Stimulated activated CD4-positive, alpha-beta T cell treated with anti-CD3 and anti-CD28 coated beads, Interleukin-15, amount 100 ng/mL, for 1 hour (primary cell): ENCODE measurements at places on chromosomes 2 and 18.

DNA sequence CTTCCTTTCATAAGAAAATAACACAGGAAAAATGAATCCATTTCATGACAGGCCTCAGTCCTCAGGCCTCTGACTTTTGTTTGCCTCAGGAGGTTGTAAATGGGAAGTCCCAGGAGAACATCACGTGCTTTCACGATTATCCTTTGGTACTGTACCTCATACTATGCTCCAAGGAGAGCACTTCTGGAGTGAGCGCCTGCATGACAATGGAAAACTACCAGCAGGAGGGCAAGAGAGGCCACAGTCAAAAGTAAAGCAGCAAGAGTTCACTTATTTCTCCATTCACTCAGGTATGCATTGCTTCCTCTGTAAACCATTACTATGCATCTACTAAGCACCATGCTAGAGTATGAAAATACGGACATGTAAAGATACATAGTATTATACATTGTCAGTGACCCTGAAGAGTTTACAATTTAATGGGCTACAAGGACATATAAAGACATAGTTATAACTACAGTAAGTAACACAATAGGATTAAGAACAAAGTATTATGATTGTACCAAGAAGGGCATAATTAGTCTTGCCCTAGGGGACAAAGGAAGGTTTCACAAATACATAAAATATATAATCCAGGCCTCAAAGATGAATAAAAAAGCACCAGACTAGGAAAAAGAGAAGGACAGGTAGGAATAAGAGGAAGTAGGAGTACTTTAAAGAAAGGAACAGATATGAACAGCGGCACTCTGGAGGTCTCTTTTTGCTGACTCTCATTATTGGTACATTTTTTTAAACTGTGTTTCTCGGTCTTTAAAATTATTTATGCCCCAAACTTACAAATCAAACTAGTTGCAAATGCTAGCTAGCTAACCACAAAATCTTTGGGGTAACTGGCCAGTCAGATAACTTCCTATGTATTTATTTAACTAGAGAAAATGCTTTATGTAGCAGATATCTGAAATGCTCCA lies 806.7 kb downstream of the NRXN1 start:
- DNase-seq: no peak

DNA sequence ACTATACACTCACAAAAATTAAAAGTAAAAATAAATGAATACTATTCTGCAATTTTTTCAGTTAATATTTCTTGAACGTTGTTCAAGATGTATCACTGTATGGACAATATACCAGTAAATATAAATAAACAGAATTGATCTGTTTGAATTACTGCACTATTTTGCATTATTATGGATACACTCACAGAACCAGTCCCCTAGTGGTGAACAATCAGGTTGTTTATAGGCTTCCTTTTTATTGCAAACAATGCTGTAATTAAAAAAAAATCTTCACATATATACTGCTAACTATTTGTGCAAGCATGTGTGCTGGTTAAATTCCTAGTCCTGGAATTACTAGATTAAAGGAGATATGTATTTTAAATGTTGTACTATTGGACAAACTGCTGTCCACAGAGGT lies 306.0 kb downstream of the FBXO15 start:
- DNase-seq: no peak

GRCh38 chr2:171238946-171239345 lies 78.3 kb upstream of the TLK1 start:
- no peak for DNase-seq

GRCh38 chr2:26722328-26722727 lies 29.8 kb downstream of the KCNK3 start:
- no peak for DNase-seq

- DNase-seq: no peak
Observed at GRCh38 chr2:96163415-96163767, 18.2 kb upstream of the DUSP2 start.

DNA sequence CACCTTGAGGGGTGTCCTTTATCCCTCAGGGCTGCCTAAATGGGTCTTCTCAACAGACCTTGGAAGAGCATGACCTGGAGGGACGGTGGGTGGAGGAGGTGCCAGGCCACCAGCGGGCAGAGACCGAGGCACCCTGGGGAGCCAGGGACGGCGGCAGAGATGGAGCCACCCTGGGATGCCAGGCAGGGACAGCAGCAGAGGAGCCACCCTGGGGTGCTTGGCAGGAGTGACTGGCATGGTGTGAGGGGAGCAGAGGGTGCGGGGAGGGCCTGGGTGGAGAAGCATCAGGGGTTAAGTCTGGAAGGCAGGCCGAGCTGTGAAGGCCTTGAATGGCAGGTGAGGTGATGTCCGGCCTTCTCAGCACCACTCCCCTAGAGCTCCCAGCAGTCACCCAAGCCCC lies 56.1 kb downstream of the CIB4 start:
- DNase-seq: no peak

DNA sequence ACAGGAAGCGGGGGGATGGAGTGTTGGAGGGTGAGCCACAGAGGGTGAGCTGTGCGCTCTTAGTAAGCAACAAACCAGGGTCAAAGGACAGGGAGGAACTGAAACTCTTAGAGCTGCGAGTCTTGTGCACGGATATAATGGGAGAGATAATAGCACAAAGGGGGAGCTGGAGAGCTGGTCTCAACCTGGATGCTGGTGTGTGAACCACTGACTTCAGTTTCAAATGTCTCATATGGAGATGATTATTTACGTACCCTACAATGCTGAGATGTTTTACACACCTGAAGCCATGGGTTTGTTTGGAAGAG lies 35.9 kb downstream of the PTGR3 start:
- DNase-seq: no peak

- DNase-seq: no peak
Observed at GRCh38 chr2:219299372-219299760, 9.8 kb downstream of the PTPRN start.

DNA sequence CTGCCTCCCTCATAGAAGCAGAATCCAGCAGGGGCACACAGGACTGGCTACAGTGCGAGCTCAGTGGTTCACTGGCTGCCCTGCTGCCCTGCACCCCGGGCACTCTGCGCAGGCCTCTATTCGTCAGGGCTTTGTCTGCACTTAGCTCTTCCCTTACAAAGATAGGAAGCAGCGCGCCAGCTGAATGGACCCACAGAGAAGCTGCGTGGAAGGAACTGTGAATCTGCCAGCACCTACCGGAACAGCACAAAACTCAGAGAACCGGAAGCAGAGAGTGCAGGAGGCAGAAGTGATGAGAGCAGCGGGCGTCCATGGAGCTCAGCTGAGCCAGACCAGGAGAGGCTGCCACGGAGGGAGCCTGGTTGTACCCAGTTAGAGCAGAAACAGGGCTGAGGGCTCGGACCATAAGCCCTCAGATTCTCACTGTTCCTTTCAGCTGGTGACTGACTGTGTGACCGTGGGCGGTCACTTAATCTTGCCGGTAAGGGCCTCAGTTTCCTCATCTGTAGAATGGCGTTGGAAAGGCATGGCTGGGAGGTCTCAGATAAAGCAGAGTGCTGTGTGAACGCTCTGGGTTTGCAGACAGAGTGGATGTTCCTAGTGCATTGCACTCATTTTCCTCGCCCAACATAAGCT lies 23.1 kb upstream of the SLC66A3 start:
- DNase-seq: no peak

- DNase-seq: no peak
Observed at GRCh38 chr18:54752185-54752584, 76.1 kb upstream of the RAB27B start.

- DNase-seq: no peak
Observed at GRCh38 chr2:43038034-43038695, 188.2 kb downstream of the ZFP36L2 start.

DNA sequence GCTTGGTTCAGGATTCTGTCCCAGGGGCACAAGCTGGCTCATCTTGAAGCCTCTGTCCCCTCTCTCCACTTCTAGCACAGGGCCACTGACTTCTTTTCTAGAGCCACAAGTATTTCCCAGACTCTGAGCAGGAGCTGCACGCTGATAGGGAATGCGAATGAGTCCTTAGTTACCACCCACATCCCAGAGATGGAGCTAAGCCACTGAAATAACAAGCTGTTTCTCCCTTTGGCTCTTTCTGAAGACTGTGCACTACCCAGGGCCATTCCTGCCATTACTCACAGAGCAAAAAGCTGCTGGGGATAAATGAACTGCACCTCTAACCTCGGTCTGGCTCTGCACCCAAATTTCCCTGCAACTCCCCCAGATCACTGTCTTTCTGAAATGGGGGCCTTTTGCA lies 70.6 kb downstream of the TSN start:
- no peak for DNase-seq

DNA sequence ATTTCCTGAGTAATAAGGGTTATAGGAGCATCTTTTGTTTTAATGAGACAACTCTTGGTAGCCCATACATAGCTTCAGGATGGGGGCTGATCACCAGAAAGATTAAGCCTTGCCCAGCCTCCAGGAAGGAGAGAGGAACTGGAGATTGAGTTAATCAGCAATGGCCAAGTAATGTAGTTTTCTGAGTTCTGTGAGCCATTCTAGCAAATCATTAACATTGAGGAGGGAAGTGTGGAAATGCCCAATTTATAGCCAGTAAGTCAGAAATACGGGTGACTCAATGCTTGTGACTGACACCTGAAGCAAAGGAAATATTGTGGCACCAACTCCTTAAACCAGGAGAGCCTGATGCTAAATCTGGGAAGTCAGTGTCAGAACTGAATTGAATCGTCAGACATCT lies 205.1 kb upstream of the SRD5A2 start:
- DNase-seq: no peak

- no peak for DNase-seq
Observed at GRCh38 chr18:8948471-8949149, 153.9 kb upstream of the NDUFV2 start.

DNA sequence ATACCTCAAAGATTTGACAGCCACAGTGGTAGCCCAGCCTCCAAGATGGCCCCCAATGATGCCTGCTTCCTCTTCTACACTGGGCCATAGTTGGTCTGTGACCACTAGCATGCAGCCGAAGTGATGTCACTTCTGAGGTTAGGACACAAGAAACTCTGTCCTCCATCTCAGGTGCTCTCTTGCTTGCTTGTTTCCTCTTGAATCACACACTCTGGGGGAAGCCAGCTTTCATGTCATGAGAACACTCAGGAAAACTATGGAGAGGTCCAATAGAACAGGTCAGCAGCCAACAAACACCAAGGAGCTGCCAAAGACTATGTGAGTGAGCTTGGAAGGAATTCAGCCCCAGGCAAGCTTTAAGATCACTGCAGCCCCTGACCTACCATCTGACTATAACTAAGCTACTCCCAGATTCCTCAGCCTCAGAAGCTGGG lies 3.3 kb upstream of the ADAM17 start:
- DNase-seq: no peak

GRCh38 chr2:171260471-171261424 lies 100.1 kb upstream of the TLK1 start:
- no peak for DNase-seq

DNA sequence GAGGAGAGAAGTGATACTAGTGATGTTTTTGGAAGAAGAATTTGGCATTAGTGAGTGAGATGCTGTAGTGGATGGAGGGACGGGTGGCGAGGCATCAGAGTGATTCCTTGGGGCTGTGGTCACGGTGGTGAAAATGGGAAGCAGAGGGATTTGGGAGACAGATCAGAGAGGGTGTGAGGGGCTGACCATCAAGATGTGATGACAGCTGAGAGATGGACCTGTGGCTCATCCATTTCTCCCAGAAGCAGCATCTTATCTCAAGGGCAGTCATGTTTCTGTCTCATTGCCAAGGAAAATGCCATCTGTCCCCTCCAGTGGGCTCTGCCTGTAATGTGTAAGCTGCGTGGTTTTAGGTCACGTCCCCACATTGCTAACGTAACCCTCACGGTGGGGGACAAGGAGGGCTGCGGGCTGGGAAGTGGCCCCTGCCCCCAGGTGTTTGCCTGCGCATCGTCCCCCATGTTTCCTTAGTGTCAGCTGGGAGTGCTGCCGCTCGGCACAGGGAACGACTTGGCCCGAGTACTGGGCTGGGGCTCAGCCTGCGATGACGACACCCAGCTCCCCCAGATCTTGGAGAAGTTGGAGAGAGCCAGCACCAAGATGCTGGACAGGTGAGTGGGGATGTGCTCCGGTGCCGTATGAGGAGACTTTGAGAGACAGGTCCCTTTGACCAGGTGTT lies 91.0 kb downstream of the DGKD start:
- DNase-seq: no peak

DNA sequence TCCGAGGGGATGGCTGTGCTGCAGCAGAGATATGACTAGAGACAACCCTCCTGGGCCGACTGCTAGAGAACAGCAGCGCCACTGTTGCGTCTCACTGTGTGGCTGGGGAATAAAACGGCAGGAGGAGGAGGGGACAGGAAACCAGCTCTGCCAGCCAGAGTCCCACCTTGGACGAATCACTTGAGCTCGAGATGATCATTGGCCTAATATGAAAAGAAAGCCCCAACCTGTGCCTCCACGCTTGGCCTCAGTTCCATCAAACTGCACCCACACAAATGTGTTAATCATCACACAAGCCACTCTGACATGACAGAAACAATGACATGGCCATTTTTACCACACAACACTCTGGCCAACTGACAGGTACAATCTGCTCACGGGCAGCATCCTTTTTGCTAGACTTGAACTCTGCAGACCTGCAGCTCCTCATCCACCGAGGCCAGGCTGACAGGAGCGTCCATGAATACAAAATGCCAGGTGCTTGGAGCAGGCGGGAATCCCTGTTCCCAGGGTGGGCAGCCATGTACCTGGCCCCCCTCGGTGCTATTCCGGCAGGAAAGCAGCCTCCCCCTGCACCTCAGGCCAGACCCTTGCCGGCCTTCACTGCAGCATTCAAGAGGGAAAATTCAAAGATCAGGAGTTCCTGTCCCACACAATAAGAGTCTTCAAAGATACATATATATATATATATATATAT lies 52.3 kb downstream of the PARD6G start:
- DNase-seq: no peak

GRCh38 chr2:55995211-55995610 lies 71.6 kb upstream of the EFEMP1 start:
- DNase-seq: no peak

DNA sequence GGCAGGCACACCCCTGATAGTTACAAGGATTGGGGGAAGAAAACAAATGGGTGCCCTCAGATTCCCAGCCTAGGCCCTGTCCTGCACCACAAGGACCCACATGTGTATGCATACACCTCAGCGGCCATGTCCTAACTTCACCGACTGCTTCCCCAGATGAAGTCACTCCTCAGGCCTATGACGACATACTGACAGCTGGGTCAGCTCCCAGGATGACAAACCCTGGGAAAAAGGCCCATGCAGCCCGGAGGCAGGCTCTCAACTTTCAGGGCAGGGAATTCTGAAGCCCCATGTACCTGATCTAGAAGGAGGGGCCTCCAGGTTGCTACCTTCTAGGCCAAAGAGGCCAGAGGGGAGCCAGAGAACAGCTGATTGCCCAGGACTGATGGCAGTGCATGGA lies 11.0 kb upstream of the PLEKHM3 start:
- DNase-seq: no peak

DNA sequence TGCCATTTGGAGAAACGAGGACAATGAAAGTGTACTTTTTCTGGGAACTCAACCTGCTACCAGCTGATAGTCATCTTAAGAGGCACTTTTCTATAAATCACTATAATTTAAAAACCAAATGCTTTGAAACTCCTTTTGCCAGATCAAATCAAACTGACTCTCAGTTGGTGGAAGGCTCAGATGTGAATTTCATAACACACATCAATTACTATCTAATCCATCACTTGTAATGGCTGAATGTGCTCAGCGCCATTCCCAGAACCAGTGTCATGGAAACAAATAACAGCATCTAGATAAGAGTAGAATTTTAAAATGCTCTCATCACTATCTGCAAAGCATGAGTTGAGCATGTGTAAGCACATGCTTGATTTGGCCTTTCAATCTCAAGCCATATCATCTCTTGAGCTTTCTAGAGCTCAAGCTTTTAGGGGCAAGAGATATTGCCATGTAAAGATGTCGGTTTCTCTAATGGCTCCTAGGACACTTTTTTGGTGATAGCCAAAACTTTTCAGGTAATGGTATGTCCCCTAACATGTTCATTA lies 223.1 kb upstream of the ACVR2A start:
- no peak for DNase-seq
